ENCODE measurements at places on chromosomes 13 and 19. TPM values are rescaled to one million over a fixed set of nuclear protein-coding genes. Genes with fewer than 3 reads are reported as not detected.

MAST1 gene
- total RNA-seq = not detected

- no peak for DNase-seq
Measured at GRCh38 chr13:80962173-80962572, 621.2 kb upstream of the SPRY2 start.

GRCh38 chr19:32339988-32340874 is 5.2 kb upstream of the ZNF507 start:
- DNase-seq = peak; percentile 75

DNA sequence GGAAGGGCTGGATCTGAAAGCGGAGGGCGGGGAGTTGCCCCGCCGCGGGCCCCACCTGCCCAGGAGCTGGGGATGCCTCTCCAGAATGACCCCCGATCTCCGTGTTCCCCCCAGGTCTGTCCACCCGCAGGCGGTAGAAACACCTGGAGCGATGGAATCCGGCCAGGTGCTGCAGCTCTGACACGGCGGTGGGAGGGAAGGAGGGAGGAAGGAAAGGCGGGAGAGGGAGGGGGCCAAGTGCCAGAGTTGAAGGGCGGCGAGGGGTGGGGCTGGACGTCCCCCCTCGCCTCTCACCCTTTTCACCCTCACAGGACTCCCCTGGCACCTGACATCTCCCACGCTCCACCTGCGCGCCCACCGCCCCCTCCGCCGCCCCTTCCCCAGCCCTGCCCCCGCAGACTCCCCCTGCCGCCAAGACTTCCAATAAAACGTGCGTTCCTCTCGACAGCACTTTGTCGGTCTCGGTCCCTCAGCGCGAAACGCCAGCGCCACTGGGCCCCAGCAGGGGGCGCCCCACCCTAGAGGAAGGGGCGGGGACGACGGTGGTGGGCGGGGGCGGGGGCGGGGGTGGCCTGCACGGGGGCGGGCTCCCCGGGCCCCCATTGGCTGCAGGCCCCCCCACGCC is 337 bp upstream of the FXYD7 start:
- DNase-seq = no peak

GRCh38 chr13:58318495-58319167 is 687.1 kb downstream of the PCDH17 start:
- DNase-seq = no peak

- no peak for DNase-seq
Measured at GRCh38 chr19:5264453-5264852, 76.2 kb downstream of the PTPRS start.

All from aorta (tissue), 5 donors.